ENCODE measurements at places on chromosomes 7 and 10. TPM values are rescaled to one million over a fixed set of nuclear protein-coding genes. Genes with fewer than 3 reads are reported as not detected.

Gene ANXA8L1
- not detected for total RNA-seq

Gene C10orf53
- total RNA-seq, result not detected

Gene COL28A1
- not detected for total RNA-seq

Gene PLEKHA1
- 11.7 TPM for total RNA-seq

Measured in activated CD4-positive, alpha-beta T cell treated with anti-CD3 and anti-CD28 coated beads for 36 hours (primary cell).